ENCODE measurements at places on chromosomes 7 and 10. TPM values are rescaled to one million over a fixed set of nuclear protein-coding genes. Genes with fewer than 3 reads are reported as not detected.

Gene GPR146
- total RNA-seq = 27.9 TPM

Gene PON1
- 190 TPM for total RNA-seq

Gene CALCR
- total RNA-seq = 0.19 TPM

Gene KCND2
- total RNA-seq = 0.05 TPM

Gene CAMK2B
- total RNA-seq = 2.2 TPM

Gene GIMAP6
- total RNA-seq = 17.5 TPM

Gene DPP6
- total RNA-seq = not detected

Gene INA
- not detected for total RNA-seq

Gene C10orf62
- 0.56 TPM for total RNA-seq

Gene ASZ1
- not detected for total RNA-seq

Gene GNGT1
- not detected for total RNA-seq

Gene TEX36
- total RNA-seq = not detected
